WTC11 (cell line): ENCODE measurements at places on chromosomes 6 and 20.

DNA sequence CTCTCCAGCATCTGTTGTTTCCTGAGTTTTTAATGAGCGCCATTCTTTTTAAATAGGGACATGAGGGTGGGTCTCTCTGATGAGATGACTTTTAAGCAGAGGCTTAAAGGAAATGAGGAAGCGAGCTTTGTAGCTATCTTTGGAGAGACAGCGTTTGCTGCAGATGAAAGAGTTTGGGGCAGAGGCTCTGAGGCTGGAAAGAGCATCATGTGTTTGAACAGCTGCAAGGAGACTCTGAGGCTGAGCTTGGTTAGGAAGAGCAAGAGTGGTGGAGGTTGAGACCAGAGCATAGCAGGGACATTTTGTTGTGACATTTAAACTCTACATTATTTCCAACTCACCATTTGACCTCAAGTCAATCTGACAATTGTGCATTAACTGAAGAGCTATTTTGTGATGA, 38.3 kb upstream of the TMX4 start:
- H3K27me3 ChIP-seq, result peaks cover 3% of the 10 kb centered on the region; the same call in 1 of the 2 replicates
- no peak overlapping the region for H3K4me3 ChIP-seq
- no peak for DNase-seq

DNA sequence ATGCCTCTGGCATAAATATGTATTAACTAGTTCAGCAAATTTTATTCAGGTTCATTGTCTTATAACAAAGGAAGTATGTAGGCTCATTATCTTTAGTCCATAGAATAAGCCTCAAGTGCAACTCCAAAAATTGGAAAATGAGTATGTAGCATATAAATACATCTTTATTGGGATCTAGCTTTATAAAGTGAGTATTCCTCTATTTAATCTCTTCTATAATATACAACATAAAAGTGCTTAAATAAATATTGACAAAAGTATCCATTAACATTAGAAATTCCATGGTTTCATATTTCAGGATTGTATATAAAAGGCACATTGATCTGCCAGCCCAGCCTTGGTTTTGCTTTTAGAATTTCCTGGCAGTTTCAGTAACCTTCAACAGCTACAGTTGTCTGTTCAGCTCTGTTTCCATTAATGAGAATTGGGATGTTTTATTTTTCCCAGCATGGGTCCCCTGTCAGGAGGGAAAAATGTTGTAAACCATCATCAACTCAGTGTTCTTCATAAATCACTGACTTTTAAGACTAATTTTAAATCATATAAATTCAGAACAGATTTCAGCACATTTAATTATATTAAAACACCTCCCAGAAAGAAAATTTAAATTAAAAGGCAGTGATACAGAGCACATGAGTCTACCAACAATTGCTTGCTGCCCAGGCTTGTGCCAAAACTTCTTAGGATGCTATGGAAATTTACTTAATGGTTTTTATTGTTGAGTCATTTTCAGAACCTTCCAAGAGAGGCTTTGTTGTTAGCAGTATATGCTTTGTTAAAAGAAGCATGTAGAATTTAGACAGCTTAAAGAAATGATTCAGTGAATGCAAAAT, 119.7 kb downstream of the ADGRG6 start:
- H3K4me3 ChIP-seq, result no peak overlapping the region
- H3K4me1 ChIP-seq, result peaks cover 24% of the 10 kb centered on the region
- H3K27me3 ChIP-seq, result no peaks in the 10 kb centered on the region
- H3K36me3 ChIP-seq, result peaks cover 6% of the 10 kb centered on the region
- no peak for DNase-seq

- no peak for DNase-seq
- peak overlapping the region; percentile 78; the same call in 1 of the 2 replicates for H3K27ac ChIP-seq
- peaks cover 12% of the 10 kb centered on the region for H3K4me1 ChIP-seq
- no peak overlapping the region for H3K4me3 ChIP-seq
- H3K27me3 ChIP-seq, result no peaks in the 10 kb centered on the region
These were observed 65.9 kb downstream of the CBFA2T2 start for GRCh38 chr20:33555755-33556154.

DNA sequence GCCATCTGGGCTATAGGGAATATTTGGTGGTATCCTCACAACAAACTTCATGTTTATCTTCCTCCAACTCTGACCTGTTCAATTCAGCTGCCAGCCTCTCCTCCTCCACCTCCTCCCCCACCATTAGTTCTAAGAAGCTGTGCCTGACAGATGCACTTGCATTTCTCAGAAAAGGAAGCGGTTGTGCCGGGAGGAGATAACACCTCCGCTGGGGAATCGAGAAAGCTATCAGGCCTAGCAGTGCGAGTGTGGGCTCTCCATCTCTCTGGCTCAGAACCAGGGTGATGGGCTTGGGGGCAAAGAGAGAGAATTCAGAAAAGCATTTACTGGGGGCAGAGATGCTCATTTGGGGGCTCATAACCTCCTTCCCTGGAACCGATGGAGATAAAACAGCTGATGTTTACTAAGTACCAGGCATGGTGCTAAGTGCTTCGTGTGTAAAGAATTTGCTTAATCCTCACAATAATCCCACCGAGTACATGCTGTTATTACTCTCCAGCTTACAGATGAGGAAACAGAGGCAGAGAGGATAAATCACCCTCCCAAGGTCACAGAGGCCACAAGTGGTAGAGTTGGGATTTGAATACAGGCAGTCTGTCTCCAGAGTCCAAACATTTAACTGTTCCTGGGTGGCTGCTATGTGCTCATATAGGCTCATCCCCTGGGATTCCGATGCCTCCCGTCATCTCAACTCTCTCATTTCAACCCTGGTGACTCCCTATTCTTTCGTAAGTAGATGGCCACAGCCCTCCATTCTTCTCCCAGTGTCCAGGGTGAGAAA, 38.3 kb downstream of the COX4I2 start:
- no peaks in the 10 kb centered on the region for H3K27me3 ChIP-seq
- peaks cover 9% of the 10 kb centered on the region; the same call in 1 of the 2 replicates for H3K36me3 ChIP-seq
- peak overlapping the region; percentile 68; the same call in 1 of the 2 replicates for H3K27ac ChIP-seq

DNA sequence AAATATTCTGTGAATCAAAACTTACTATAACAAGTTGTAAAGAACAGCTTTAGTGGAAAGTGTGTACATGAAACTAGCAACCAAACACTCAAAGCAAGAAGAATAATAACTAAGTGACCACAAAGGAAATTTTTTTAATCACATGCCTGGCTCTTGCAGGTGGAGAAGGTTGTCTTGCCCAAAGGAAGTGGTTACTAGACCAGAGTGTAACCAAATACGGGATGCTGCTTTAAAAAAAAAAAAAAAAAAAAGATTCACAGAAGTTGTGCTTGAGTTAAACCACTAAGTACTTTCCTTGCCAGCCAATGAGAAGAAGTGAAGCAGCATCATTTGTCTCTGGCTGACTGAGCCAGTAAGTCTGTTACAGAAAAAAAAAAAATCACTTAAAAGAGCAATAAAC, 19.1 kb upstream of the HLA-DQB1 start:
- H3K27ac ChIP-seq, result no peak overlapping the region
- no peak for DNase-seq
- H3K4me3 ChIP-seq, result no peak overlapping the region
- no peaks in the 10 kb centered on the region for H3K36me3 ChIP-seq
- H3K27me3 ChIP-seq, result no peaks in the 10 kb centered on the region; the same call in 1 of the 2 replicates

DNA sequence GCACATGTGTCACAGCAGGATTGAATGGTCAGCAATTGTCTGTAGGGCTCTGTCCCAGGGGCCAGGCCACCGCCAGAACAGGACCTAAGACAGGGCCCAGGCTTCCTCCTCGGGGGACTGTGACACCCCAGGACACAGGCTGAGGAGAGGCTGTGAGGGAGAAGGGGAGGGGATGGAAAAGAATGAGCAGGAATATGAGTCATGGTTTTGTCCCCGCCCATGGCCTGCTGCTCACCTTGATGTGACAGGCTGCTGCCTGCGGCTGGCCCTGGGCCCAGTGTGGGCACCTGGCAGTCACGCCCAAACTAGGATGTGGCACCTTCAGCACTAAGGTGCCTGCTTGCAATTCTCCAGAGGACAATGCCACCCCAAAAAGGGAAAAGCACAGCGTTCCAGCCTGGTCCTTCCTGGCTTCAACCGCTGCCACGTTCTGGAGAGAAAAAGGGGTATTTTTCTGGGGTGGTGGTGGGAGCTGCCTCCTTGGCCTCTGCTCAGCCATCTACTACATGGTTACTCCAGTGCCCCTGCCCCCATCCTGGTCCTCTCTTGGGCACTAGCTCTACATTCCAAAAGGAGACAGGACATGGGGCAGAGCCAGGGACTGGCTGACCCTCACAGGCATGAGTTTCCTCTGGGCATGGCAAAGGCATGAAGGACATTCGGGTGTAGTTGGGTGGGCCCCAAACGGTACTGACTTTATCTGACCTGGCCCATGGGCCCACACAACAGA, 93.4 kb downstream of the SLC22A23 start:
- H3K27me3 ChIP-seq, result no peaks in the 10 kb centered on the region
- H3K36me3 ChIP-seq, result peaks cover 10% of the 10 kb centered on the region
- no peak for DNase-seq
- no peak overlapping the region for H3K4me3 ChIP-seq
- peak overlapping the region; percentile 47; the same call in 1 of the 2 replicates for H3K27ac ChIP-seq

DNA sequence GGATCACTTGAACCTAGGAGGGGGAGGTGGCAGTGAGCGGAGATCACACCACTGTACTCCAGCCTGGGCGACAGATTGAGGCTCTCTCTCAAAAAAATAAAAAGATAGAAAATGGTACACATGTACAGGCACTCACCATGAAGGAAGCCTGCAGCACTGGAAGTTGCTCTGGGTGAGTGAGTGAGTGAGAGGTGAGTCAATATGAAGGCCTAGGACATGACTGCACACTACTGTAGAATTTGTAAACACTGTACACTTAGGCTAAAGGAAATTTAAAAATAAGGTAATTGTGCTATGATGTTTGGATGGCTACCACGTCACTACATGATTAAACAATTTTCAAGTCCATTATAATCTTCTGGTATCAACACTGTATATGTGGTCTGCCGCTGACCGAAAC, 216.2 kb downstream of the FOXC1 start:
- no peak overlapping the region for H3K4me3 ChIP-seq
- no peaks in the 10 kb centered on the region; the same call in 1 of the 2 replicates for H3K27me3 ChIP-seq
- DNase-seq, result no peak
- peaks cover 19% of the 10 kb centered on the region for H3K4me1 ChIP-seq

- H3K4me3 ChIP-seq, result no peak overlapping the region
- H3K27me3 ChIP-seq, result no peaks in the 10 kb centered on the region
- H3K4me1 ChIP-seq, result peaks cover 14% of the 10 kb centered on the region
- H3K27ac ChIP-seq, result no peak overlapping the region
- peaks cover 19% of the 10 kb centered on the region for H3K36me3 ChIP-seq
These were observed 16.8 kb upstream of the PLCB4 start for GRCh38 chr20:9052136-9052535.

- DNase-seq, result no peak
- peak overlapping the region; percentile 29 for H3K4me3 ChIP-seq
- peak overlapping the region; percentile 48 for H3K27ac ChIP-seq
- peaks cover 11% of the 10 kb centered on the region for H3K36me3 ChIP-seq
- peaks cover 61% of the 10 kb centered on the region for H3K4me1 ChIP-seq
- no peaks in the 10 kb centered on the region for H3K27me3 ChIP-seq
These were observed 108.2 kb downstream of the UST start for GRCh38 chr6:148854992-148855391.

DNA sequence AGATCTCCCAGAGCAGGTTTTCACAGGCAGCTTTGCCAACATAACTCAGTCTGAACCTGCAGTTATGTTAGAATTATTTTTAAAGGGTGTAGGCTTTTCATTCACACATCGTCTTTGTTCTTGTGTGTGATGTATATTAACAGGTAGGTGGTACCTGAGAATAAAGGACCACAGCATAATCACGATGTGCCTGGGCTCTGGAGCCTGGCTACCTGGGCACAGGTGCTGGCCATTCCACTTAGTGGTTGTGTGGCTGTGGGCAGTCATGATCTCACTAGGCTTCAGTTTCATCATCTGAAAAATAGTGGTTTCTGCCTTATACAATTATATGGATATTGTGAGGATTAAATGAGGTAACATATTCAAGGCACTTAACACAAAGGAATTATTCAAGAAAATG, 6.4 kb downstream of the CD109 start:
- no peak overlapping the region for H3K4me3 ChIP-seq
- peaks cover 7% of the 10 kb centered on the region for H3K4me1 ChIP-seq
- H3K27ac ChIP-seq, result no peak overlapping the region
- H3K36me3 ChIP-seq, result no peaks in the 10 kb centered on the region

DNA sequence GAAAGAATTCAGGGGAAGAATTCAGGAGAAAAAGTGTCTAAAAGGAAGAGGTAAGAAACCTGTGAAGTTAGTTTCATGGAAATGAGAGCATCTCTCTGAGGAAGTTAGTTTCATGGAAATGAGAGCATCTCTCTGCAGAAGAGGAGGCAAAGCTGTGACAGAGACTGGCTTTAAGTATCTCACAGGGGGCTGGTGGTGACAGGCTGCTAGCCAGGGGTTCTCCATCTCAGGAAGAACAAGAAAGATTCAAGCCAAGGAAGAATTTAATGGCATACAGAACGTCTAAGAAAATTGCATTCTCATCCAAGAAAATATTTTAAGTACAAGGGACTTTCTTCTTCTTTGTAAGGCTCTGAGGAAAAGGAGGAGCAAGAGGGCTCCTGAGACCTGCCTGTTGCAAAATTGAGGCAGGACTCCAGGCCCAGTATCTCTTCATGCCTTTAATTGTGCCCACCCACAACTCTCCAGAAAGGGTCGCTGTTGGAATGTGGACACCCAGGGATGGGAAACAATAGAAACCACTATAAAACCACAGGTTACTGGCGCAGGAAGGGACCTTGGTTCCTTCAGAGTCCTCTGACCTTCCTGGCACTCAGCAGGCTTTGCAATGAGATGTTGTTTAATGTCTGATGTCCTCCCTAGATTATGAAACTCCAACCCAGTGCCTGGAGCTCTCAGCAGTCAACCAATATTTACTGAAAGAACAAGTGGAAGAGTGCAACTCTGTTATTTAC, 136.8 kb downstream of the FNDC1 start:
- H3K36me3 ChIP-seq, result no peaks in the 10 kb centered on the region
- peaks cover 5% of the 10 kb centered on the region; the same call in 1 of the 2 replicates for H3K27me3 ChIP-seq
- no peak overlapping the region for H3K27ac ChIP-seq
- H3K4me1 ChIP-seq, result peaks cover 5% of the 10 kb centered on the region; the same call in 1 of the 2 replicates
